Stimulated activated CD4-positive, alpha-beta T cell treated with anti-CD3 and anti-CD28 coated beads, Interleukin-1b, Interleukin-23, amount 100 ng/mL, for 24 hours (primary cell): ENCODE measurements at places on chromosomes 7 and 10.

DNA sequence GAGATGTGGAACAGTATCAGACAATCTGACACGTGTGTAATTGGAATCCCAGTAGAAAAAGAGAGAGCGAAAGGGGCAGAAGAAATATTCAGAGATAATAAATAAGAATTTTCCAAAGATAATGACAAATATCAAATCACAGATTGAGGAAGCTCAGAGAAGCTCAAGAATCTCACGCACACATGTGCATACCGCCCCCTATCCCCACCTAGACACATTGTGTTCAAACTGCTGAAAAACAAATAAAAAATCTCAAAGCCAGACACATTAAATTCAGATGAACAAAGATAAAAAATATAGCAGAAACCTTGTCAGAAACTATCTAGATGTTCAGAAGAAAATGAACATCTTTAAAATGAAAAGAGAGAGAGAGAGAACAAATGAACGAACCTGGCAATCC lies 17.2 kb downstream of the SFR1 start:
- DNase-seq: no peak

DNA sequence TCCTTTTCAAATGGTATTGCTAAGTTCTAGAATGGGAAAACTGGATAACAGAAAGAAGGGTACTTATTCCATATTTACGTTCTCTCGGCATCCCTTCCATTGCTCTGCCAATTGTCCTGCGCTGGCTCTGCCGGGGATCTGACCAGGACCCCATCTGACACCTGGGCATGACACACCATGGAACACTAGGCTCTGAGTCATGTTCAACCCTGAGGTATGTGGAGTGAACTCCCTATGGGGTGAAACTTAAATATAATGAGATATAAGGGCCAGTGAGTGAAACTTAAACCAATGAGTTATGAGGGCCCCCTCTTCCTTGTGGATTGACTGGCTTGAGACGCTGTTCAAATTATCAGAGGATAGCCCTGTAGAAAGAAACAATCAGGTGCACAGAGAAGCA lies 55.1 kb upstream of the ZEB1 start:
- DNase-seq: no peak

DNA sequence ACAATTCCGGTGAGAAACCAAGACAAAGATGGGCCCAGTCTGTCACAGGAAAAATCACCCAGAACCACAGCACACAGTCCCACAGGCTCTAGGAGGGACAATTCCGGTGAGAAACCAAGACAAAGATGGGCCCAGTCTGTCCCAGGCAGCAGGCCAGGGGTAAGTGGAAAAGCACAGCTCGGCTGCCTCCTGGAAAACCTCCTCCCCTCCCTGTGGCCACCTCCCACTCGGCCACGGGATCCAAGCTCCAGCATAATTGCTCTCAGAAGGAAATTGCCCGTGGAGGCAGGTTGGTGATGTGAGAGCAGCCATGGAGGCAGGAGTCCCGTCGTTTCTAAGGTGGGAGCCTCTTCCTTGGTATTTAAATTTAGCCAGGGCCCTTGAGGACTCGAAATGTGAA lies 95.7 kb downstream of the PLXNA4 start:
- no peak for DNase-seq

DNA sequence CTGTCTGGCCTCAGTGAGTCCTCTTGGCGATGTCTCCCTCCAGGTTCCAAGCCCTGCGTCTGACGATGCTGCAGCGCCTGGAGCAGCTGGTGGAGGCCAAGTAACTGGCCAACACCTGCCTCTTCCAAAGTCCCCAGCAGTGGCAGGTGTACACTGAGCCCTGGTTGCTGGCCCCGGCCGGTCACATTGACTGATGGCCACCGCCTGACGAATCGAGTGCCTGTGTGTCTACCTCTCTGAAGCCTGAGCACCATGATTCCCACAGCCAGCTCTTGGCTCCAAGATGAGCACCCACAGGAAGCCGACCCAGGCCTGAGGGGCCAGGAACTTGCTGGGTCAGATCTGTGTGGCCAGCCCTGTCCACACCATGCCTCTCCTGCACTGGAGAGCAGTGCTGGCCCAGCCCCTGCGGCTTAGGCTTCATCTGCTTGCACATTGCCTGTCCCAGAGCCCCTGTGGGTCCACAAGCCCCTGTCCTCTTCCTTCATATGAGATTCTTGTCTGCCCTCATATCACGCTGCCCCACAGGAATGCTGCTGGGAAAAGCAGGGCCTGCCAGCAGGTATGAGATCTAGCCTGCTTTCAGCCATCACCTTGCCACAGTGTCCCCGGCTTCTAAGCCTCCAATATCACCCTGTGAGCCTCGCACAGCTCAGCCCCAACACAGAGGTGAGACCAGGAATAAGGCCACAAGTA lies 7.3 kb upstream of the ZNF22 start:
- DNase-seq: no peak

GRCh38 chr7:30886608-30887011 lies 25.0 kb upstream of the AQP1 start:
- DNase-seq: no peak

DNA sequence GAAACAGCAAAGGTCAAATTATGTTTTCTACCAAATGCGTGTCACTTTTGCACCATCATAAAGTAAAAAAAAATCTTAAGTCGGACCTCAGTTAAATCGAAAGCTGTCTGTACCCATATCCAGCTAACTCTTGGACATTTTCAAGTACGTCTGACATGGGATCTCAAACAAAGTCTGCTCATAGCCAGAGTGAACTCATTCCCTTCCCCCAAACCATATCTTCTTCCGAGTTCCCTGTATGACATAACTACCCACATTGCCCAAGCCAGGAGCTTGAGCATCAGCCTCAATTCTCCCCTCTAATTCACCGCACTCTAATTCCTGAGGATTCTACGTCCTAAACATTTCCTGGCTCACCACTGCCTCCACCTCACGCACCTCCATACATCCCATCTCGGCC lies 44.8 kb upstream of the TARP start:
- DNase-seq: no peak

DNA sequence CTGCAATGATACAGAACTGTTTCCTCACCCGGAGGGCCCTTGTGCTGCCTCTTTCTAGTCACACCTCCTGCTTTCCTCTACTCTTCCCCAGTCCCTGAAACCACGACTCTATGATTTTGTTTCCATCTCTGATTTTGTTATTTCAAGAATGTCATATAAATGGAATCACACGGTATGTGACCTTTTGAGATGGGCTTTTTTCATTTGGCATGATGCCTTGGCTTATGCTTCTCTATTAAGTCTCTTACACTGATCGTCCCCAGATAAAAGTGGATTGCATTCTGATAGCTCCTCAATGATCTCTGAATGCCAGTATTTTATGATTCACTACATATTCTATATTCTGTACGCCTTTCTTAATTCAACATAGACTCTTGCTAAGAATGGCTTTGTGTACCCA lies 78.2 kb downstream of the GALNT11 start:
- DNase-seq: no peak

GRCh38 chr10:71836596-71836974 lies 14.5 kb downstream of the PSAP start:
- no peak for DNase-seq

- DNase-seq: no peak
These were observed 115.6 kb upstream of the MKLN1 start for GRCh38 chr7:131212114-131212513.

DNA sequence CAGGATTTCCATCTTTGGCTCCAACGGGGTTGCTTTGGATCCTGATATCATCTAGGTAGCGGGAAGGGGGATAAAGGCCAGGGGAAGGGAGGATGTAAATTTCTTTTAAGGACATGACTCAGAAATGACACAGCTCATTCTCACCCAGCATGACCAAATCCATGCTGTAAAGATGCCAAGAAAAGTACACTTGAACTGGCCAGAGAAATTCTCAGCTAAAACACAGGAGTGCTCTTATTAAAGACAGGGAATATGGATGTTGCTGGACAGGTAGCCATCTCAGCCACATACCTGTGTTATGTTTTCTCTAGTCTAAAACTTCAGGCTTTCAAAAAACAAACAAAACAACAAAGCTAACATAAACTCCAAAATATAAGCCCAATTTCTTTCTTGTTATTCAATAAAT lies 68.3 kb downstream of the NAMPT start:
- DNase-seq: no peak

- no peak for DNase-seq
These were observed 127.2 kb downstream of the CELF2 start for GRCh38 chr10:11144626-11145494.

DNA sequence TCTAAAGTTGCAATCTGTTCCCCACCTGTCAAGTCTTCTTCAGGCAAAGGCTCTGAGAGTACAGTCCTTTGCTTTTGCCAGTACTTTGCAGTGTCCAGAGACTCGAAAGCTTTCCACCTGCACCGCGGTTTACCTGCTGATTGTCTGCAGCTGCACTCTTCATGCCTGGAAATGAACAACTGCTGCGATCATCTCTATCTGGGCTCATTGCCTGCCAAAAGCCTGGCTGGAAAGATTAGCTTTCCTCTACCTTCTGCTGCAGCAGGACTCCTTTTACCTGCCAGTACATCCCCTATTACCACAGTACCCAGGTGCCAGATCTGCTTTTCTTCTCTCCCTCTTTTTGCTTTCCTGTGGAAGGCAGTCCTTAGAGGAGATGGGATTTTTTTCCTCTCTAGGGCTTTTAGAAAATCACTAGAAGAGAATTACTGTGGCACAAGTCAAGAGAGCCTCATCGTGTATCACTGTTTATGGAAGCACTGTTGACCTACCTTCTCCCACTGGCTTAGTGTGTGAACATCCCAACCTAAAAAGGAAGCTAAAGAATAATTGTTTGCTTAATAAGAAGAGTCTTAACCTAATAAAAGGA lies 2.2 kb downstream of the STRIP2 start:
- DNase-seq: no peak

GRCh38 chr7:84113906-84114850 lies 80.4 kb downstream of the SEMA3A start:
- no peak for DNase-seq

GRCh38 chr10:107834706-107835105 lies 670.2 kb upstream of the SORCS1 start:
- DNase-seq: no peak

- no peak for DNase-seq
These were observed 277.0 kb upstream of the IMMP2L start for GRCh38 chr7:111839261-111839660.
